ENCODE measurements at places on chromosomes 12 and 14. TPM values are rescaled to one million over a fixed set of nuclear protein-coding genes. Genes with fewer than 3 reads are reported as not detected.

DNA sequence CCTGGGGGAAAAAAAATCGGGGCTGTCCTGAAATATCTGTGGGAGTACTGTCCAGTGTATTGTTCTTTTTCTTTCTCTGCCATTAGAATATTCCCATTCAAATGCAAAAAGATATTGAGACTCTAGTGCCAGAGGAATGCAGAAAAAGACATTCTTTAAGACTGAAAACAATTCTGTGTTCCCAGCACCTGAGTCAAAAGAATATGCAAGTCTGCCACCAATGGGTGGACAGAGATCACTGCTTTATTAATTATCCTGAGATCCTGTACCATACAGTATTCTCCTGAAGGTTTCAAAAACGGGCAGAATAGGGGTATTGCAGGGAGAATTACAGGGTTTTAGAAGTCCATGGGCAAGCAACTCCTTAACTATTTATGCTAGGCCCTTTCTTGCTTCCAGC is 361.8 kb downstream of the C12orf50 start:
- no peak for DNase-seq

DNA sequence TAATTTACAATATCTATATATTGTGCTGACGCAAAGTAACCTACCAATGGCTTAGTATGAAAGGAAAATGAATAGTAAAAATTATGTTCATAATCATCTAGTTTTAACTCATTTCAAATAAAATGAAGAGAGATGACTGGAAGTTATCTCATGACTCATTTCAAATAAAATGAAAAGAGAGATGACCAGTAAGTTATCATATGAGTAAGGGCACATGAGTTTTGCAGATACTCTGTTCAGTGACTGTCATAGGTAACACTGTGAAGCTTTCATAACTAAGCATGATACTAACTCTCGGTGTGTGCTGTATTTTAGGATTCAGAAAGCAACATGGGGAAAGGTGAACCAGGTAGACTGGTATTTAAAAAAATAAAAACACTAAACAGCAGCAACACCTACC is 364.5 kb upstream of the DIO2 start:
- DNase-seq, result no peak

Gene SETD1B
- 39.5 TPM for total RNA-seq

DNA sequence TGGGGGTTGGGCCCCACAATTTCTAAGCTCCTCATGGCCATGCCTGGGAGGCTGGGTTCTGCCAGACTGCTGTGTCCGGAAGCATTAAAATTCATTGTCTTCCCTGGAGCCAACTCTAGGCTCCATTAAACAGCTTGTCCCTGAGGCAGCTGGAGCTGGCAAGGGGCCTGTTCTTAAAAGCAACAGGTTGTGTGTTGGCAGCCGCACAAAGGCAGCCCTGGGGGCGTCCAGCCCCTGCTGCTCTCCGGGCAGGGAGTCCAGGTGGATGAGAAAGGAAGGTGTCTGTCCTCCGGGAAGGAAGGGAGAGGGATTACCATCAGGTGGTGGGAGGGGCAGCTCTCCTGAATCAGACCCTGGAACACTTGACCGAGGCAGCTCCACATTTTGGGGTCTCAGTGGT is 98.9 kb downstream of the CHST11 start:
- no peak for DNase-seq

GRCh38 chr14:71346685-71347084 is 439.4 kb downstream of the PCNX1 start:
- no peak for DNase-seq

Data from ovary (tissue), 10 donors.